ENCODE measurements at places on chromosomes 5 and 9.

GRCh38 chr9:113868501-113868900 lies 7.6 kb upstream of the ZNF618 start:
- no peak for DNase-seq

DNA sequence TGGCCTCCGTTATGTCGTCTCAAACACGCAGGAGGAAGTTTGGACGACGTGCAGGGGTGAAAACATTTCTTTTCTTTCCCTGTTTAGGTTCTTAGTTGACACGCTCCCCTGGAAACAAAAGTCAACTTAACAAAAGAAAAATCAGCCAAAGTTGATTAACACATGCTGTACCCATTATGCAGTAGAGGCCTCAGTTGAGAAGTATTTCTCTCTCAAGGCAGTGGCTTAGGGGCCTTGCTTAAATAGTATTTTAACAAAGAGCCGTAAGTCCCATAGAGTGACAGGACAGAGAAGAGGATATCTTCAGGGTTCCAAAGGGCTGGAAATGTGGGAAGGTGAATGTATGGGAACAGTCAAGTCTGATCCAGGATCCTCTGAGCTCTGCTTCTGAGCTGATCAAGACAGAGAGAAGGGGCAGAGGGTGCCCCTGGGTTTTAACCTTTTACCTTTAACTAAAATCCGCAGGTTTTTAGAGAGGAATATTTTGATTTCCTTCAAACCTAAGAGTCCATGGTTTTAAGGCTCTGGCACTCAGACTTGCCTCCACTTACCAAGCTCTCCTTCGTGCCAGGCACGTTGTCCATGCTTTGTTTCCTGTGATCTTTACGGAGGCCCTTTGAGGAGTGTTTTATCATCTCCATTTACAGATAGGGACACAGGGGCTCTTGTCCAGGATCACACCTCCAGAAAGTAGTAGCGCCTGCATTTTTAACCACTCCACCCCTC lies 629 bp upstream of the CD74 start:
- DNase-seq = no peak

DNA sequence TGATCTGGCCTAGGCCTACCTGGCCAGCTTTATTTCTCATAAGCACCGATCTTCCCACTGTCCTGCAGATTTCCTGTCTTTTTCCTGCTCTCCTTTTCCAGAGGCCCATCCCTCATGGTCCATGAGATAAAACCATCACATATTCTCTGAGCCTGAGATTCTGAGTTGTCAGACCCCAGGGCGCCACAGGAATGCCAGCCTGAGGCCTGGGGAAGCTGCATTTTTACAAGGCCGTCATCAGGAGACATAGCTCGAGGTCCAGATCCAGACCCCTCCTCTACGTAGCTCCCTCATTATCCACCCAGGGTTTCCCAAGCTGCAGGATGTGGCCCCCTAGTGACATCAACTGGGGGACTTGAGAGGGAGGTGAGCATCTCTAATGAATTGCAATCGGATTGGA lies 204.3 kb downstream of the ATPSCKMT start:
- DNase-seq = no peak

DNA sequence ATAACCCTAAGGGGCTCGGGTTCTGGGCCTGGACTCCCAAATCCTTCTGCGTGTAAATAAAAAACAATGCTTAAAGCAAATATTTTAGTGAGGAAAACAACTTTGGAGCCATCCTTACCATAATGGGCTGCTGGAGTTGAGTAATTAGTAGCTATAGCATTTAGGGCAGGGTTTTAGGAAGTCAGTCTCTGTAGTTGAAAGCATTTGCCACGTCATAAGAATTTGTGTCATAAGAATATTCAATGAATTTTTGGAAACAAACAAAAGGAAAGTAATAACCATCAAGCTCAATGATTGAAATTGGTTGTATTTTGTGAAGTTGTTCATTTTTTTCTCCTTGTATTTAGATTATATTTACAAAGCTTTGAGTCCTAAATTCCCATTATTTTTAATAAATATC lies 114.8 kb upstream of the ELL2 start:
- DNase-seq = no peak

GRCh38 chr5:58983526-58984452 lies 400.9 kb downstream of the RAB3C start:
- DNase-seq = no peak

- DNase-seq = no peak
Observed at GRCh38 chr5:108379722-108380530, 2.0 kb downstream of the FBXL17 start.

GRCh38 chr5:22614486-22615094 lies 238.6 kb downstream of the CDH12 start:
- DNase-seq = no peak

DNA sequence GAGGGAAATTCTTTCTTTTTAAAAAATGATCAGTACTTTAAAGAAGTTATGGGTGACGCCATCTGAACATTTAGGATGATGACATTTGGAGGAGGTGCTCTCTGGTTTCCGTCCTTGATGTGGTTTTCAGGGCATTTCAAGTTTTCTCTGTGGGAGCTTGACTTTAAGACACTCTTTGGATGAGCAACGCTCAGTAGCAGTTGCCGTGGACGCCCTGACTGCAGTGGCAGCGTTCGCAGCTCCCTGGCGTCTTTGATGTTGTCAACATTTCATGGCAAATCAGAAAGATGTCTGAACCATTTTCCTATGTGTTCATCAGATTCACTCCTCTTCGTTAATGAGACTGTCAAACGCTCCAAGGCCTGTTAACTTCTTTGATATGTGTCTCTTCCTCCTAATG lies 86.1 kb downstream of the ZNF354C start:
- DNase-seq = no peak

DNA sequence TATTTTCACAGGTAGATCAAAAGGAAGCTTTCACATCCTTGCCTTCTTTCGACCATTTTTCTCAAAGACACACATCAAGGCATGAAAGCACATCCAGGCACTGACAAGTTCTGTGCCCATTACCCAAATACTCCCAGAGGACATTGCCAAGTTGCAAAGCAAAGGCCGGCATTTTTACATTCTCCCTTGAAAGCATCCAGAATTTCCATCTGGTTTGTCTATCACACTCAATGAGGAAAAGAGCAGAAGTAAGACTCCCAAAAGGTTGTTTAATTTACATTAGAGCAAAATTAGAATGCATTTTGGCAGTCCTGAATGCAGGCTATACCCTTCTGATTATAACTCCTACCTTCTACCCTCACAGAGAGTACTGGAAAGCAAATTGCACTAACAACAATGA lies 160.5 kb downstream of the EPB41L4A start:
- DNase-seq = no peak

GRCh38 chr5:56247592-56247991 lies 14.5 kb upstream of the ANKRD55 start:
- DNase-seq = no peak

GRCh38 chr5:139390639-139391569 lies 1.2 kb upstream of the MZB1 start:
- peak; percentile 39 for DNase-seq

DNA sequence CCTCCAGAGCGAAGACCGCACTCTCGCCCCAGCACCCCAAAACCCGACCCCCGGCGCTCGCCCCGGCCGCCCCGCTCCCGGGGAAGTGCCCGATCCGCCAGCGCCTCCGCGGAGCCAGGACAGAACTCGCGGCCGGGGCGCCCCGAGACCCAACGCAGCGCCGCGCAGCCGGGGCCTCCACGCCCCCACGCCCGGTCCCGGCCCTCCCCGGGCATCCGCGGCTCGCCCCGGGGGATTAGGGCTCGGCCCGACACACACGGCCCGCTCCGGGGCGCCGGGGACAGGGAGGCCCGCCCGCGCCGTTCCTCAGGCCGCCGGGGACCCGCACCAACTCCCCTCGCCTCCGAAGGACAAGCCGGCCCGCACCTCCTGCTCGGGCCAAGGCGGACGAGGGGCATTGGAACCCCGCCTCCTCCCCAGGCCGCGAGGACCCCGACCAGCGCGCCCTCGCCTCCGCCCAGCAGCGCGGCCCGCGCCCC lies 544 bp downstream of the FNBP1 start:
- peak; percentile 69 for DNase-seq

DNA sequence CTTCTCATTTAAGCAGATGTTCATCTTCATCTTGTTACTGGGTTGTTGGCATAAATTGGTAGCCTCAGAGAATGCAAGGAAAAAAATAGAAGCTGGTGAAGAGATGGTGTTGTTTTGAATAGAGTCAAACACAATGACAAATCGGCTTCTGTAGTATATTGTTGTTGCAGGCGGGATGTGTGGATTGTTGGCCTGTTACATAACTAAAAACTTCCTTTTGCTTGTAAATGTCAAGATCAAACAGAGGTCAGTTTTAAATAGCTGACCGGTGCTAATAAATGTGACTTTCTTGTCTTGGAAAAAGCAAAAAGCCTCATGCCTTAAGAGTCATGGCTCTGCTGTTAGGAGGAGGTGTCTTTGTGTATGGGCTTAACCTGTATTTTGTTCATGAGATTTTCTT lies 59.2 kb downstream of the CCDC192 start:
- DNase-seq = no peak

DNA sequence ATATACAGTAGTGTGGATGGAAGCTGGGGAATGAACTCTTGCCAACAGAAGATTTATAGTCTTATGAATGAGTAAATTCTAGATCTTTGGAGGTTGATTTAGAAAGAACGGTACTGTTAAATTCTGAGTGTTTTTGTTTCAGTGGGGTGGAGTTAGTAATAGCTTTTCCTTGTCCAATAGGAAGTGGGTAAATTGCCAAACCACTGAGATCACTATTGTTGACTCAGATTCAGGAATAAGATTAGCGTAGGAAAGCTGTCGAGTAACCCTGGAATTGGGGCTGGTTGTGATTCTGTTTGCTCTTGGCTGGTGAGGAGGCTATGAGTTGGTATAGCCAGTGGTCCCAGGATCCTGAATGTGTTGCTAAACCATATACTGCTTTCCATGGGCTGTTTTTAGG lies 155.6 kb downstream of the ARHGAP26 start:
- no peak for DNase-seq

GRCh38 chr9:90880669-90881068 lies 79.0 kb downstream of the SYK start:
- DNase-seq = no peak

GRCh38 chr9:129879103-129879699 lies 43.9 kb downstream of the USP20 start:
- no peak for DNase-seq

DNA sequence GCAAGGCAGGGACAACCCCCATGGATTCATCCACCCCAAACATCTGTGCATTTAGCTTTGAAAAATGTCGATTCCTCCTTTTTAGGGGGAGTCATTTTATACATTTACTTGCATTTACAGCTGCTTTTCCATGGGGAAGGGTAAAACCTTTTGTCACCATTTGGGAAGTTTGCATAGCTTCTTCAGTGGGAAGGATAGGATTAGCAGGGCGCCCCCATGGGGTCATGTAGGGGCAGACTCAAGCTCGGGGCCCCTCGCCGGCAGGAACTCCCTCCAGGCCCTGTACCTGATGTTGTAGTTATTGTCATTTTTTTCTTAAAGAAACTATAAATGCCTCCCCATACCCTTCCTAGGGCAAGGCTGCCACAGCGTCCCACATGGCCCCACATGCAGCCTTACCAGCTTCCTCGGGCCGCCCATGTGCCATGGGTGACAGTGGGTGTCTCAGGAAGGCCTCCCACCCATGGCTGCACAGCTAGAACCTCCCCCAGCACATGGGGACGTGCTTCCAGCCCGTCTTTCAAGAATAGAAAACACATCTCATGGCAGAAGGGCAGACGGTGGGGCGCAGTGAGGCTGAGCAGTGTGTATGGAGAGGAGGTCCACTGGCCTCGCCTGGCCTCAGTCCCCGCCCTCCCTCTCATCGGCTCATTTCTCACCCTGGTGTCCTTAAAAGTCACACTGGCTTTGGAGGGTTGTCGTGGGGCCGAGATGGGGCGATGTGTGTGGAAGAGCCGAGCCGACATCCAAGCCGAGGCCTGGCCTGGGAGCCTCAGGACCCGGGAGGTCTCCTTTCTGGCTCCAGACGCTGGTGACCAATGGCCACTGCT lies 76.1 kb upstream of the OTULINL start:
- no peak for DNase-seq

DNA sequence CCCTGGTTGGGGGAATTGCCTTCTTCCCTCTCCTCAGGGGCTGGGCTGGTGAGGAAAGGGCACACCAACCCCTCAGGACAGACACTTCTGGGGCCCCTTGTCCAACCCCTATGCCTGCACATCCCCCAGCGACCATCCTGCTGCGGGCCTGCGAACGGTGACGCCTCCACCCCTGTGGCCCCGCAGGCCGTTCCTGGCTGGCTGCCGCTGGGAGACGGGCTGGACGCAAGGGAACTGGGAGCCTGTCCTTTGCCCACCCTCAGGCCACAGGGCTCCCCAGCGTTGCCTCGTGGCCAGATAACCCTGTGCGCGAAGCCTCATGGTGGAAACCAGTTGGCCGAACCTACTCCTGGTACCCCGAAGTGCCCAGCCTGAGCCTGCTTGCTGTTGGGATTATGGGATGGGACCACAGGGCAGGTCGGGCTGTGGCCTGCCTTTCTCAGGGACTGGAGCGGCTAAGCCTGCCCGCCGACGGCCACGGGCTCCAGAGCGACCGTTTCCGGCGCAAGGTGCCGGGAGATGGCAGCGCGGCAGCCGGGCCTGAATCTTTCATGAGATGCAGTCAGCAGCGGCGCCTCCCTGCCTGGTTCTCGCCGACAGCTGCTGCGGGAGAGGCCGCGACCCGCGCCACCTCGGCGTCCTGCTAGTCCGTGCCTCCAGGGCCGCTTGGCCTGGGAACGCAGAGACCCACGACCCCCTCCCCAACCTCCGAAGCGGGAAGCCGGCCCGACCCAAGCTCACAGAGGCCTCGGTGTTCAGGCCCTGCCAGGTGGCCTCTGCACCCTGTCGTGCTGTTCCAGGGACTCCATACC lies 6.5 kb upstream of the PITX1 start:
- DNase-seq = no peak

Data from sciatic nerve (tissue), 2 donors.